ENCODE measurements at places on chromosomes 13 and 19.
A peak's percentile ranks its signal among the peaks of the same experiment; 100 is the strongest.

- no peak for DNase-seq
These were observed 480.5 kb downstream of the KLF12 start for GRCh38 chr13:73653688-73654087.

- DNase-seq = no peak
These were observed 26.0 kb downstream of the SLC7A1 start for GRCh38 chr13:29569253-29570050.

- DNase-seq = no peak
These were observed 7.0 kb upstream of the CEACAM7 start for GRCh38 chr19:41694831-41695635.

- no peak for DNase-seq
These were observed 7.2 kb upstream of the ASPDH start for GRCh38 chr19:50520822-50521465.

- DNase-seq = peak; percentile 84
These were observed 8.0 kb downstream of the RGCC start for GRCh38 chr13:41465241-41465847.

GRCh38 chr19:13102666-13103580 lies at the start of gene LYL1:
Gene LYL1 (minus strand): TSS chr19:13102858. CDS start chr19:13101171, 1,687 bp downstream.
- peak; percentile 91 for DNase-seq

DNA sequence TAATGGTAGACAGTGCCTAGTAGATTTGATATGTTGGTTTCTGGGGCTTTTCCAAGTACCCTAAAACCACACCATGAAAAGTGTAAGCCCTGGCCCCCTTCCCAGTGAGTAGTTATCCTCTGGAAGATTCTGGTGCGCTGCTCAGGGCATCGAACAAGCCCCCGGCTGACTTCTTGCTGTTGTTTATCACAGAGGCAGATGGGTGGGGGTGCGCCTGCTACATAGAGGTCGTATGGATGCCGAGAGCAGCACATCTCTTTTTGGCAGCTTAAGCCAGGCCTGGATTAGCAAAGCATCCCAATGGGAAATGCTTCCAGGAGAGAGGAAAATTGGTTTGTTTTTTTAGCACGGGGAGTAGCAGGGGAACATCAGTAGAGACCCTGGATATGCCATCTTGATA lies 26.3 kb upstream of the SPATA13 start:
- no peak for DNase-seq

DNA sequence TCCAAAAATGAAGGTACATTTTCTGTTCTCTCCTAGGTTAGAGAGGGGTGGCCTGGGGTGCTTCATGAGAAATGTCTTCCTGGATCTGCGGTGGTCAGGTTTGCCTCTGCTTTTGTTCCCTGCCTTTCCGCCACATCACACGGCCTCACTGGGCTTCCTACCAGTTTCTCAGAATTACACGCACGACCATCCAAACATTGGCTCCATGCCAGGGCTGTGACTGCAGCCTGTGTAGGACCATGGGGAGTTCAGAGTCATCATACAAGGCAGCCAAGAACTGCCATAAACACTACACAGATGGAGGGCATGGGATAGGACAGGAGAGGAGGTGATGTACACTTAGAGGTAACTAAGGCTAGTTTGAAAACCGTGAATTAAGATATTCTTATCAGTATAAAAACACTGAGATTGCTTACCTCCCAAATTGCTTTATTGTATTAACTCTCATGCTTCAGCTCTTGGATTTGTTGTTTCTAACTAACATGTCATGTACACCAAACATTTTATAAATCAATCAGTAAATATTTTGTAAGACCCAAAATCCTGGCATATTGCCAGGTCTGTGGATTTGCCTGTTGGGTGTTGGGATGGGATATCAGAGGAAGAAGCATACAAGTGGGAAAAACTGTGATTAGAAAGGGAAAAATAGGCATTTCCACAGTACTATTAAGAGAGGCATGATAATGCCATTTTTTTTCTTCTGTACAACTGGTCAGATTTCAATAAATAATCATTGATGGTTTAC lies 45.2 kb downstream of the CDADC1 start:
- no peak for DNase-seq

DNA sequence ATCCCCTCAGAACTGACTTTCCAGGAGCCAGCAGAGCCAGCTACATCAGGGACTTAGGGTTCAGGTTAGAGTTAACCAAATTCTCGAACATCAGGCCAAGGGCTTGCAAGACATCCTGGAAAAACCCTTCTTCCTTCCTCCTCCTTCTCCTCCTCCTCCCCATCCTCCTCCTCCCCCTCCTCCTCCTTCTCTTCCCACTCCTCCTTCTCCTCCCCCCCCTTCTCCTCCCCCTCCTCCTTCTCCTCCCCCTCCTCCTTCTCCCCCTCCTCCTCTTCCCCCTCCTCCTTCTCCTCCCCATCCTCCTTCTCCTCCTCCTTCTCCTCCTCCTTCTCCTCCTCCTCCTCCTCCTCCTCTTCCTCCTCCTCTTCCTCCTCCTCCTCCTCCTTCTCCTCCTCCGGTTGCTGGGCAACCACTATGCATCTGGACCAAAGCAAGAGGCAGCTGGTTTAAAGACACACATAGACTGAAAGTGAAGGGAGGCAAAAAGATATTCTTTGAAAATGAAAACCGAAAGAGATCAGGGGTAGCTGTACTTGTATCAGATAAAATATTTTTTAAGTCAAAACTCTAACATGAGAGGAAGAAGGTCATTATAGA lies 5.9 kb upstream of the CCL25 start:
- no peak for DNase-seq

DNA sequence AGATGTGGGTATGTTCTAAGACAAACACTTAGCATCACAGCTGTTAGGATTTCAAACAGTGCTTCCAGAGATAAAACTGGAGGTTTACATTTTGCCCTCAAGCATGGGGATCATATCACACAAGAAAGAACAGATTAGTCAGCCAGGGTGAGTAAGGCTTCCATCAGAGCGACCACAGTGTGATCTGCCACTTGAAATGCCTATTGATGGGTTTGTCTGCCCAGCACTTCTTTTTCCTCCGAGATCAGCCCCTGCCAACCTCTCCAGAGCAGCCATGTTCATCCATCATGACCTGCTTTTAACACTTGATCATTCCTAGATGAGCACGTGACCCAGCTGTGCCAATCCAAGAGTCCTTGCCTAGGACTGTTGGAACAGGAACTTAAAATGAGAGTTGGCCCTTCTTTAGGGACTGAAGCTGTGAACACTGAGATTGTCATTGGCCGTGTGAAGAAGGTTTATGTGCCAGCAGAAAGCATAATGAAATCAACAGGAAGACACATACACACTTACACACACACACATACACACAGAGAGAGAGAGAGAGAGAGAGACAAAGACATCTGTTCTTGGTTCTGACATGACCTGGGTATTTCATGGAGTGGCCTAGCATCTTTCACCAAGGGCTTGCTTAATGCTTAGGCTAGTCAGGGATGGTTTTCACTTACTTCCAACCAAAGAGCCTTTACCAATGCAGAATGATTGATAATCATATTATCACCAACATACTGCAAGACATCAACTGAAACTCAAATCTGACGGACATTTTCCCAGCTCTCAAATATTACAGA lies 5.2 kb upstream of the CEBPG start:
- no peak for DNase-seq

- DNase-seq = no peak
These were observed 20.7 kb downstream of the PHF11 start for GRCh38 chr13:49516467-49516866.

GRCh38 chr13:39016787-39017186 lies 21.1 kb downstream of the PROSER1 start:
- no peak for DNase-seq

- DNase-seq = no peak
These were observed 57.5 kb downstream of the ZNF726 start for GRCh38 chr19:23972161-23972560.

- DNase-seq = no peak
These were observed 309.3 kb downstream of the DCT start for GRCh38 chr13:94170145-94170571.

- no peak for DNase-seq
These were observed 3.1 kb upstream of the PNMA8C start for GRCh38 chr19:46431824-46432223.

DNA sequence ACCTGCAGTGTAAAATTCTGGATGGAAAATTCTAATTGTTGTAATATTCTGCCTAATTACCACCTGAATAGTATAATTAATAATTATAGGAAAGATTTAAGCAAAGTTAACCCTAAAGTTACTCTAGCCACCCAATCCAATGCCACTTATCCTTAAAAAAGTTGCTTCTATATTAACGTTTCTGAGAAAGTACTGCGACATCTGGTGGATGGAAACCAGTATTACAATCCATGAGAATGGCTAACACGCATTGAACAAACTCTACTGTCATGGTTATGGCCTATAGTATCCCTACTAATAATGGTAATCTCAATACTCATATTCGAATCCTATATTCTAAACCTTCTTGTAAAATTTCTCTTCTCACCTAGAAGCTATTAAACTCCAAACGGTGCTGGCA lies 1551.8 kb downstream of the SLITRK1 start:
- DNase-seq = no peak

GRCh38 chr13:37561031-37561430 lies 37.5 kb downstream of the POSTN start:
- no peak for DNase-seq

- DNase-seq = no peak
These were observed 18.1 kb downstream of the GADD45B start for GRCh38 chr19:2494084-2494446.

GRCh38 chr13:68099631-68100030 lies 869.5 kb upstream of the PCDH9 start:
- no peak for DNase-seq

DNA sequence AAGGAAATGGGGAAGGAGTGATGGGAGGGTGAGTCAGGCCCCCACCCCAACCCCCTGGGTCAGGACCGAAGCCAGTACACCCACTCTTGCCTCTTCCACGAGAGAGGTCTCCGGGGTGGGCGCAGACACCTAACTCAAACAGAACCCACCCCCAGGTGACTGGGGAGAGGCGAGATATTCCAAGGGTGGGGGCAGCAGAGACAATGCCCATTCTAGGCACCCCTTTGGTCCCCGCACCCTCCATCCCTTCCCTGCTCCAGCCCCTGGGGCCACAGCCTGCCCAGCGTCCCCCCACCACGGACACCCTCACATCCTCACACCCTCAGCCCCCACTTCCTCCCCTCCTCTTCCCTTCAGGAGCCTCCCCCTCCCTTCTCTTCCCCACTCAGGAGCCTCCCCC lies 682 bp downstream of the ZSCAN18 start:
- no peak for DNase-seq

DNA sequence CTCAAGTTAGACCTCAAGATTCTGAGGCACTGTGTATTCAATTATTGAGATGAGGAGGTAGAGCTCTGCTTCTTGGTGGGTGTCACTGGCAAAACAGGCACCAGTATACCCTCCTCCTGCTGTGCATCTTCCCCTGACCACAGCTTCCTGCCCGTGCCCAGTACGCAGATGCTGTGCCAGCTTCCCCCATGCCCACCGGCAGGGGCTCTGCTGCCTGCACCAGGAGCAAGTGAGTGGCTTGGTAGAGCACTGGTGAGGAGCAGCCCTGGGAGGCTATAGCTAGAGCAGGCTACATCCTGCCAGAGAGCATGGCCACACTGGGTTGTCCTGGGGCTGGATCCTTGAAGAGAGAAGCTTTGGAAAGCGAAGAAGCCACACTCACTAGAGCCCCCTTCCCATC lies 21.0 kb upstream of the RNF17 start:
- DNase-seq = no peak

GRCh38 chr13:39892721-39893685 lies 237.5 kb downstream of the COG6 start:
- DNase-seq = no peak

DNA sequence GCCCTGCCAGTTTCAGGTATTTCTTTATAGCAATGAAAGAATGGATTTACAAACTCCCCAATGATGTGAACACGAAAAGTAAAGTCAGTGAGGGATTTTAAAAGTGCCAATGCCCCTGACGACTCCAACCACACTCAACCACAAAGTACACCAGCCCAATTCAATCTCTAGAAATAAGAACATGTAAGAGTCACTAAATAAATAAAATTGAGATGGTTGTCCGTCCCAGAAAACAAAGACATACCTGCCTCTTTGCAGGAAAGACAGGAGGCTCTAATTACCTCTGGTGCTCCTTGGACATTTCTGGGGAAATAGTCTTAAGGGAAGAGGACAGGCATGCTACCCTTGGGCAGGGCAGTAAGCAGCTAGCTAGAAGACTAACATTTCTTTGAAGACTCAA lies 55.8 kb downstream of the NALCN start:
- DNase-seq = no peak

DNA sequence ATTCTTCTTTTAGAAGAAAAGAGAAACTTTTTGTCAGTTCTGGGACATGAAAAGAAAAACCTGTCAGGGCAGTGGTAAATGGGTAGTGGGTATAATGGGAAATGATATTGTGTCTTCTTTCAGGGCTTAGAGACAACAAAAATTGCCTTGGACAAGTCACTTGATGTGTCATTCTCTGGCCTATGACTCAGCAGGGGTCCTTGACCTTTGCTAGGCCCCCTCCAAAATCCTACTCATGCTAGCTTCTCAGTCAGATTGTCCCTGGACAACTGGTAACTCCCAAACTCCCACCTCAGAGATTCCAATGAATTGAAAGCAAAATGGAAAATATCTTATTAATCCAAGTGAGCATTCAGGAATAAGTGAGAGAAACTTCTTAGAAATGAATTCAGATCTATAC lies 258.8 kb upstream of the SPRY2 start:
- DNase-seq = no peak

- peak; percentile 76 for DNase-seq
These were observed 2.9 kb upstream of the PCDH8 start for GRCh38 chr13:52851137-52851962.

DNA sequence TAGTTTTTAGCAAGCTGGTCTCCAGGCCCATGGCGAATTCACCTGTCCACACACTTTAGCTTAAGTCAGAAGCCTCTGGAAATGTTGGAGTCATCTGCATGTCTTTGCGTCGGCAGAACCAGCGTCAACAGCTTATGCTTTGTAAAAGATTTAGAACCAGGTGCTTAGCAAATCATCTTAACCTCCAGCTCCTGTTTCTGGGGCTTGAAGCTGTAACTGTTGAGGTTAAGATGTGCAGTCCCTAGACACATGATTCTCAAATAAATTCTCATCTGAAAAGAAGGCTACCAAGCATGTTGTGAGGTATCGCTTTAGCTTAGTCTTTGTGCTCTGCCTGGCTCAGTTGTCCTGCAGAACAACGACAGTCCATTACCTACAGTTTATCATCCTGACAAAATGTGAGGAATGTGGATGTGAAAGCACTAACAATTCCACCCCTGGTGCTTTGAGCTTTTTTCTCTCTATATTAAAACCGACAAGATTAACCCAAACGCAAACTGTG lies 4.4 kb downstream of the EFNB2 start:
- DNase-seq = no peak

DNA sequence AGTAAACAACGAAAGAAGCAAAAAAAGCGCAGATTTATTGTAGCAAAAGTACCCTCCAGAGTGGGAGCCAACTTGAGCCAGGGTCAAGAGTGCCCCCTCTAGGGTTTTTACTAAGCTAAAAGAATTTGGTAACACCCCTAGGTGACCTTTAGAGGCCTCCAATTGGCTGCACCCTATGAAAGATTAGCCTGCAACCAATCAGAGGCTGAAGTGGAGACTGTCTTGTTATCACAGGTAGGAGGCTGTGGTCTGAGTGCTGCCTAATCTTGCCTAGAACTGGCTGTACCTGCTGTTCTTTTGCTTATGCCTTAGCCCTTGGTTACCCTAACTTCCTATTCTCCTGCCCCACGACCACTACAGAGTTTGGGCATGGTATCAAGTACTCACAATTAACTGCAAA lies 38.3 kb downstream of the ANKRD10 start:
- no peak for DNase-seq

- DNase-seq = no peak
These were observed 39.1 kb downstream of the TRPM4 start for GRCh38 chr19:49196527-49197240.
